ENCODE measurements at places on chromosomes 4 and X. TPM values are rescaled to one million over a fixed set of nuclear protein-coding genes. Genes with fewer than 3 reads are reported as not detected.

GRCh38 chr4:115187136-115187535 is 73.7 kb upstream of the NDST4 start:
- no peak for DNase-seq

Gene RS1
- not detected for total RNA-seq

Gene ARHGEF38
- total RNA-seq: 2.0 TPM

Gene NAA11
- total RNA-seq: not detected

Gene MAP7D2
- total RNA-seq: 0.91 TPM

DNA sequence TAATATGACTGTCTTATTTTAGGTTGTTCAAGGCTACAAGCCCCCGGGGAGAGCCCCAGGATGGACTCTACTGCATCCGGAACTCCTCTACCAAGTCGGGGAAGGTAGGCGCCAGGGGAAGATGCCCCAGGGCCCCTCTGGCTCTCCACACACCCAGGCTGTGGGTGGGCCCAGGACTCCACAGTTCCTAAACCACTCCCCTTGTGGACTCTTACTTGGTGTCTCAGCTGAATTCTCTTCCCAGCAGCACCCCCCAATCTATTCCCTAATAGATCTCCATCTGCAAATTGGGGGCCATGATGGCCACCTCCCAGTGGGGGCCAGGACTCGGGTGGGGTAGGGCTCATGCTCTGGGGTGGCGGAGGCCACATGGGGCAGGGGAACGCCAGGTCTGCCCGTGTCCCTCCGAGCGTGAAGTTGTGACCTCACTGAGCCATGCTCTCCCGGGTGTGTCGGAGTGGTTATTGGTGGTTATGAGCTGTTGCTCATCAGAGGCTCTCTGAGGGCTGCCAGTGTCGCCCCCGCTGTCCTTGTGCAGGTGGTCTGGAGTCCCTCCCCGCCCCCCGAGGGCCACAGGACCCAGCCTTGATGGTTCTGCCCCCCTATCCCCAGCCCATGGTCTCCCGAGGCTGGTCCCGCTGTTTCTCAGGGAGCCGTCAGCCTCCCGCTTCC is 11.2 kb upstream of the ADD1 start:
- DNase-seq: no peak
